ENCODE measurements at places on chromosomes 12 and 14. TPM values are rescaled to one million over a fixed set of nuclear protein-coding genes. Genes with fewer than 3 reads are reported as not detected.

DNA sequence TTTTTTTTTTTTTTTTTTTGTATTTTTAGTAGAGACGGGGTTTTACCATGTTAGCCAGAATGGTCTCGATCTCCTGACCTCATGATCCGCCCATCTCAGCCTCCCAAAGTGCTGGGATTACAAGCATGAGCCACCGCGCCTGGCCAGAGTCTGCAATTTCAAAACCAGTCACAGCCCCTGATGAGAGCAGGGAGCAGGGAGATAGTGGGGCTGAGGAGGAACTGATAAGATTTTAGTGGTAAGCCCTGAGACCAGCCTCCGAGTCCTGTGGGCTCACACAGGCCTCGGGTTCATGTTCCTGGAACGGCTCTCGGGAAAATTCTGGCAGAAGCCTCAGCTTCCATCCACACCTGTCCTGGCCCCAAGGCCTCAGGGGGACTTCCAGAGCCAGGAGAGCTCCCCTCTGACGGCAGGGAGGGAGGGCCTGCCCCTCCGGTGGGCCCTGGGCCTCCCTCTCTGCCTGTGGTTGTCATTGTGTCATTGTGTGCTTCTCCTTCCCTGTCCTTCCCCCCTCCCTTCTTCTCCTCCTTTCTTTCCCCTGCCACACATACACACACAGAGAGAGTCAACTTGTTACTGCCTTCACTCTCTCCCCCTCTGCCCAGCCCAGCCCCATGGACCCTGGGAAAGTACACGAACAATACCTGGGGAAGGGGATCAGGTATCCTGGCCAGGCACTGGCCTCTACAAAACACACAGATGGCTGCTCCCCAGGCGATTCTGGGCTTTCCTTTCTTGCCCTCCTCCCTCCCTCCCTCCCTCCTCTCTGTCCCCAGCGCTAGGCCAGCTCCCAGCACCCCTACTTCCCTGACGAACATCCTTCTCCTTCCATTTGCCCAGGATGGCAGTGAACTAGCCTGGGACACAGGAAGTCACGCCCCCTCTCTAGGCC is 294.1 kb downstream of the DPF3 start:
- no peaks in the 10 kb centered on the region for H3K4me1 ChIP-seq
- DNase-seq, result no peak
- no peaks in the 10 kb centered on the region for H3K27me3 ChIP-seq
- no peaks in the 10 kb centered on the region for H3K36me3 ChIP-seq
- no peak overlapping the region for H3K27ac ChIP-seq

DNA sequence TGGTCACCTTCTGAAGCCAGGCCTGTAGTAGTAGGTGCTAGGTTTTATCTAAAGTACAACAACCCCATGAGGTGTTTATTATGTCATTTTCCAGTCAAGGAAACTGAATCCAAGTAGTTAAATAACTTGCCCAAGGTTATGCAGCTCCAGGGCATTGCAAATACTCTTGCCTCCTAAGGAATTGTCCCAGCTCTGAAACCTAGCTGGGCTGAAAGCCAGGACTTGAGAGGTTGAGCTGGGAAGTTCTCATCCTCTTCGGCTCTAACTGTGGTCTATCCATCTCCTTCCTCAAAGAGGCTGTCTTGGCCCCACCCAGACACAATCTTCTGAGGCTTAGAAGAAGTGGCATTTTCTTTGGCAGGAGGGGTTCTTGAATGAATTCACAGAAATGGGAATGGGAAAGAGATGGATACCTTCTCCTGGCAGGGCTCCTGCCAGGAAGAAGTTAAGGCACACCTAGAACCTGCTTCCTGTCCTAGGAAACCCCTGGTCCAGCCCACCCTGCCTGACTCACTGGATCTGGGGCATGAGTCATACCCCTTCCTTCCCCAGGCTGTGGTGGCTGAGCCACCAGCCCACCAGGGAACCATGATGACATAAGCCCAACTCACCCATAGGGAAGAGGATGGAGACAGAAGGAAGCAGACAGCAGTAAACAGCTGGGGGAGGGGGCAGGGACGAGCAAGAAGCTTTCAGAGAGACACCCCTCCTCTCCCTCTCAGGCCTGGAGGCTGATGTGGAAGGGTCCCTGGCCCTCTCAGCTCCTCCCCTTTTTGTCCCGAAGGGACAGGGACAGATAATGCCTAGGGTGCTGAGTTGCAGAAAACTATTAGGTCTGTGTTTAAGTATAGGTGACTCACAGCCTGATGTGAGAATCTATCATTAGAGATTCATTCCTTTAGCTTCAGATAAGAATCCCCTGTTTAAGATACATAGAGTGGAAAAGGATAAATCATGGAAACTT is 2.1 kb upstream of the PLEK2 start:
- no peaks in the 10 kb centered on the region for H3K27me3 ChIP-seq
- H3K27ac ChIP-seq, result no peak overlapping the region
- H3K4me3 ChIP-seq, result no peak overlapping the region
- H3K4me1 ChIP-seq, result no peaks in the 10 kb centered on the region
- peak; percentile 85 for DNase-seq

DNA sequence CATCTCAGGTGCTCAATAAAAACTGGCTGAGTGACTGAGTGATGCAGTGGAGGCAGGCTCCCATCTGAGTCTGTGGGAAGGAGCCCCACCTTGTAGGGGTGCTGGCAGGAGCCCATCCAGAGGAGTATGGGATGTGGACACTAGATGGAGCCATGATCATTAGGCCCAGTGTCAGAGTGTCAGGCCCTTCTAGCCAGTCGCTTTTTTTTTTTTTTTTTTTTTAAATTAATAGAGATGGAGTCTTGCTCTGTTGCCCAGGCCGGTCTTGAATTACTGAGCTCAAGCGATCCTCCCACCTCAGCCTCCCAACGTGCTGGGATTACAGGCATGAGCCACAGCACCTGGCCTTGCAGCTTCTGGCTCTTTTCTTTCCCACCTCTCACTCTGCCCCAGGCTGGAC is 11.5 kb downstream of the RITA1 start:
- no peaks in the 10 kb centered on the region for H3K27me3 ChIP-seq
- no peaks in the 10 kb centered on the region for H3K4me1 ChIP-seq
- H3K36me3 ChIP-seq, result peaks cover 6% of the 10 kb centered on the region
- no peak overlapping the region for H3K27ac ChIP-seq
- no peak overlapping the region for H3K4me3 ChIP-seq

DNA sequence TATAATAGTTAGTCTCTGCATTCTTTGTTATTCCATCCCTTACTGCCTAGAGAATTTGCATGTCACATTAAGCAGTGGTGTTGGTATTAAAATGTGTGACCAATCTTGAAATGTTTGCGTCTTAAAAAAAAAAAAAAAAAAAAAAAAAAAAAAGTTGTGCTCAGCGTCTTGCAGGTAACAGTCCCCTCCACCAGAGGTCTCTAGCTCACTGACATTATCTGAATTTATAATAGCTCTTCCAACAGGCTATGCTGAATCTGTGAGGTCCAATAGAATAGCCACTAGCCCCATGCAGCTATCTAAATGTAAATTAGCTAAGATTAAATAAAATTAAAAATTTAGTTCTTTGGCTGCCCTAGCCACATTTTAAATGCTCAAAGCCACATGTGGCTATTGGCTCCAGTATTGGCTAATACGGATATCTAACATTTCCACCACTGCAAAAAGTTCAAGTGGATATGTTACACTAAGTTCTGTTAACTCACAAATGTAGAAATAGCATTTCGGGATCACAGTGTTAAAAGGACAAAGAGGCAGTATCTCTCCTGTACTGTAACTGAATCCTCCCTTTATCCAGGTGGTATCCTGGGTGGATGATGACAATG is 28.7 kb downstream of the NKX2-8 start:
- H3K36me3 ChIP-seq, result no peaks in the 10 kb centered on the region
- H3K4me3 ChIP-seq, result no peak overlapping the region
- peak; percentile 54 for DNase-seq
- H3K4me1 ChIP-seq, result no peaks in the 10 kb centered on the region
- H3K27me3 ChIP-seq, result peaks cover 66% of the 10 kb centered on the region

DNA sequence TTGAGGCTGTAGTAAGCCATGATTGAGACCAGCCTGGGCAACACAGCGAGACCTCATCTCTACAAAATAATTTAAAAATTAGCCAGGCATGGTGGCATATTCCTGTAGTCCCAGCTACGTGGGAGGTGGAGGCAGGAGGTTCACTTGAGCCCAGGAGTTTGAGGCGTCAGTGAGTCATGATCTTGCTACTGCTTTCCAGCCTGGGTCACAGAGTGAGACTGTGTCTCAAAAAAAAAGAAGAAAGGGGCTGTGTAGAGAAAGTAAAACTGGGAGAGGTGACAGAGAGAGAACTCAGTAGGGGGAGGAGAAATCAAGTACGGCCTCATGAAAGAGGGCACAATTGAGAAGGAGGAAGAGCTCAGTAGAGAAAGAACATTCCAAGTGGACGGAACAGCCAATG is 12.4 kb downstream of the TECPR2 start:
- H3K4me3 ChIP-seq, result no peak overlapping the region
- peaks cover 26% of the 10 kb centered on the region for H3K36me3 ChIP-seq

DNA sequence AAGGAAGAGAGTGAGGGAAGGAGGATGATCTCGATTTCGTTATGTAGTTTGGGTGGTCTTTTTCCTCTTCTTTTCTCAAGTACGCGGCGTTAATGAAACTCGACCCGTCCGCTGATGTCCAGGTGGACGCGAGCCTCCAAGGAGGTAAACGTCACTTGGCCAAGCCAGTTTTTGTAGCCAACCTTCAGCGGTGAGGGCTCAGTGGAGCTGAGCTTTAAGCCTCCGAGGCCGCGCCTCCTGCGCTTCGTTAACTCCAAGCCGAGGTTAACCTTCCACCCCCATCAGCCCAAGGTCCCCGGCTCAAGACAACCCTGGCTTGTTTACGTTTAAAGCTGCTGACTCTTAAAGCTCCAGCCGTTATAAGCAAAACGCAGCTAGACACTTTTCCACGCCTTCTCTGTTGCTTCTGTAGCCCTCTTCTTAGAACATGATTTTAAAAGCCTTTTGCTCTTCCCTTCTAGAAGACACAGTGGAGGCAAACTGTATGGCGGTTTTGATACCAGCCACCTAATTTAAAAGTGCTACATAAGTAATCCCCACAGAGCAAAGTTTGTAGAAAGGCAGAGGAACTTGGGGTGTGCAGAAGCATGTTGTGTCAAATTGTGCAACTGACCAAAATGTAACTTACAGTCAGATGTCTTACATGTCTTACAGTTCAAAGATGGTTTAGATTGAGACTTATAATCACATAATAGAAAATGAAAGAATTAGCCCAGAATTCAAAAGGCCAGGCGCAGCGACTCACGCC is 923 bp upstream of the ITPR2 start:
- H3K4me3 ChIP-seq, result peak overlapping the region; percentile 86
- no peaks in the 10 kb centered on the region for H3K27me3 ChIP-seq
- DNase-seq, result peak; percentile 93
- no peaks in the 10 kb centered on the region for H3K36me3 ChIP-seq
- H3K4me1 ChIP-seq, result peaks cover 4% of the 10 kb centered on the region

DNA sequence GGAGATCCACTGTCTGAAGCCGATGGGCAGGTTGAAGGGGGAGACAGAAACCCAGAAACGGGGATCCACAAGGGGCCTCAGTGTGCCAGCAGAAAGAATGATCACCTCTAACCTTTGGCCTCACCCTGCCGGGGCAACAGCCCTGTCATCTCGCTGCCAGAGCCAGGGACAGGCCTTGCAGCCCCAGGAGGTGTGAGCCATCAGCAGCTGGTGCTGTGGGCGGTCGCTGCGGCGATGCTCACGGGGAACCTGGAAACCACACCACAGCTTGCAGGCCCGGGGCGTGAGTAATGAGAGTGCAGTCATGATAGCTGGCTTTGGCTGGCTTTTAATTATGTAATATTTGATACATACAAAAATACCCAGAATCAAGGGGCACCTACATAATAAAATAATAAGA is 4.7 kb upstream of the TTC7B start:
- no peak overlapping the region for H3K27ac ChIP-seq
- H3K4me3 ChIP-seq, result no peak overlapping the region
- no peaks in the 10 kb centered on the region for H3K27me3 ChIP-seq

DNA sequence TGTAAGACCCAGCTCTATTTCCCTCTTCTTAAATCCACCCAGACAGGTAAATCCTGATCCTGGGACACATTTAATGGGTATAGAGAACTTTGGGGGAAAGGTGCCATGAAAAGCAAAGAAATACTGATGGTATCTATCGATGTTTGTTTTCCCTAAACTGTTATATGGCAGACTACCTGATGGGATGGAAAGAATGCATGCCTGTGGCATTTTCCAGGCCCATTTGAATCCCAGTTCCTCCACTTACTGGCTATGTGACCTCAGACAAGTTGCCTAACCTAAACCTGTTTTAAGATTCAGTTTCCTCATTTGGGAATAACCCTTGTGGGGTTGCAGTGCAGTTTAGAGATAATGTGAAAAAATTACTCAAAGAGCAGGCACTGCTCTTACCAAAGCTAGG is 404.5 kb downstream of the FUT8 start:
- no peaks in the 10 kb centered on the region for H3K36me3 ChIP-seq
- H3K4me3 ChIP-seq, result no peak overlapping the region
- no peak overlapping the region for H3K27ac ChIP-seq
- DNase-seq, result no peak
- no peaks in the 10 kb centered on the region for H3K27me3 ChIP-seq
- H3K4me1 ChIP-seq, result peaks cover 16% of the 10 kb centered on the region

AQP6 gene
- total RNA-seq, result 0.20 TPM

DRAM1 gene
- 1.4 TPM for total RNA-seq

LBHD2 gene
- total RNA-seq, result not detected

ACAD10 gene
- 42.6 TPM for total RNA-seq

RASSF9 gene
- total RNA-seq, result 0.88 TPM

Data from endodermal cell (in vitro differentiated cells).